Stimulated activated CD8-positive, alpha-beta memory T cell treated with anti-CD3 and anti-CD28 coated beads, Interleukin-7, amount 100 ng/mL, for 1 hour (primary cell): ENCODE measurements at places on chromosomes 3 and 15.

DNA sequence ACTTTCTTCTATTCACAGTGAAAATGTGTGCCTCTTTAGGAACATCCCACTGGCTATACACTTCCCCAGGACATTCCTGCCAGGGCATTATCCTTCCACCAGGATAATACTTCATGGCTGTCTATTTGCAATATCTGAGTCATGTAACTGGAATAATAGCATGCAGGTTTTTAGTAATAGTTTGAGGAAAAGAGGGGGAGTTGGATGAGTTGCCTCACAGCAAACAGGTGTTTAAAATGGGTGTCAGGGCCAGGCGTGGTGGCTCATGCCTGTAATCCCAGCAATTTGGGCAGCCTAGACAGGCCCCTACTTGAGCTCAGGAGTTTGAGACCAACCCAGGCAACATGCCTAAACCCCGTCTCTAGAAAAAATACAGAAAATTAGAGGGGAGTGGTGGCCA, 585.9 kb downstream of the DIPK2A start:
- no peak for DNase-seq

DNA sequence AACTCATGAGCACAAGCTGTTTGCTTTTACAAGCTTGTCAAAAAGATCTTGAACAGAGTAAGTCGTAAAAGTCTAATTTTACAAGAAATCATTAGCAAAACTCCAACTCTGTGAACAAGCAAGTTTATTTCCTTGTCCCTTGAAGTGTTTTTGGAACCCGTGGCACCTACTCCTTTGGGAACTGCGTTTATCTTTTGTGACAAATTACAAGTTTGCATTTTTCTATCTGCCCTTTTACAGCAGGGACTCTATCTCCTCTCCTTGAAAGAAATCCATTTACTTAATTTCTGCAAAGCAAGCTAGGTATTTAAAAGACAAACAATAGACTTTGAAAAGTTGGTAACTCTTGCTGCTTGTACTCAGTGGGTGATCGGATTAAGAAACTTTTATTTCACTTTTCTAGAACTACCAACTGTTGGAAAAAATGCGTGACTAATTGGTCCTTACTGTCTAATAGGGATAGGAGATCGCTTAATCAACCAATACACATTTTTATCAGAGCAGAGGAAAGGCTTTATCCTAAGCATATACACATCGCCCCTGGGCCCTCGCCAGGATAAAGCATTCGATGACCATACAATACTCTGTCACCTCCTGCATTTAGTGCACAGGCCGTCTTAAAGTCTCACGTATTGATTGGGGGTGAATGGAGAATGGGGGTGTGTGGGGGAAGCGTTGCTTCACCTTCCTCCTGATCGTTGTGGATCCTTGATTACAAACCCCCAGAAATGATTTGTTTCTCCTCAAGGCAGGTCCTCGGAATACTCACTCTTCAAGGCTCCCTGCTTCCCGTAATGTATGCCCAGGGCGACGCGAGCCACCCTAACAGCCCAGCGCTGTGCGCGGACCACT, 1.7 kb downstream of the PRTG start:
- no peak for DNase-seq

GRCh38 chr3:60094392-60094947, 1044.6 kb upstream of the CFAP20DC start:
- no peak for DNase-seq

GRCh38 chr3:138835397-138835757, 649 bp upstream of the PIK3CB start:
- DNase-seq = no peak

DNA sequence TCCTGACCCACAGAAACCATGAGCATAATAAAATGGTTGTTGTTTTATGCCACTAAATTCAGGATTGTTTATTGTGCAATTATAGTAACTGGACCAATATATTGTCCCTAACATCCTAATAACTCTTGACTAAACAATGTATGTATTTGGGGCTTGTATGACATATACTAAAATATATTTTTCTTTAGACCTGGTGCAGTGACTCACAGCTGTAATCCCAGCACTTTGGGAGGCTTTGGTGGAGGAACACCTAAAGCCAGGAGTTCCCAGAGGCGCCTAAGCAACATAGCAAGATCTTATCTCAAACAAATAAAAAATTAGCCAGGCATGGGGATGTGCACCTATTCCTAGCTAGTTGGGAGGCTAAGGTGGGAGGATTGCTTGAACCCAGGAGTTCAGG, 180.4 kb downstream of the SUCNR1 start:
- DNase-seq = no peak

- no peak for DNase-seq
These were observed 1.6 kb downstream of the BBX start for GRCh38 chr3:107524326-107524840.

DNA sequence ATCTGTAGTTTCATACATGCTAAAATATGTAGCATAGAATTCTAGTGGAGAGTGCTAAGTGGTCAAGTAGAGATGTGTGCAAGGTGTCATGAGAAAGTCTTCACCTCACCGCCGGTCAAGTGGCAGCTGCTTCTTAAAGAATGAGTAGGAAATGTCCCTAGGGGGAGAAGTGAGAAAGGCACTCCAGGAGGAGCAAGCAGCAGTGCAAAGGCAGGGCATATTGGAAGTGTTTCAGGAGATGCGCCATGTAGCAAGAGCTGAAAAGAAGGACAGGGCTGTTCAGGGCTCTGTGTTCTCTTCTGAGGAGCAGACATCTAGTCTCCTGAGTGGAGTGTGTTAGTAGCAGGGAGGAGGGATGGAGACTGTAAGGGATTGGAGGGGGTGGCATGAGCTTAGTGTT, 312.4 kb upstream of the SEMA6D start:
- no peak for DNase-seq

- no peak for DNase-seq
These were observed 197.1 kb downstream of the MEX3B start for GRCh38 chr15:81848701-81849100.

DNA sequence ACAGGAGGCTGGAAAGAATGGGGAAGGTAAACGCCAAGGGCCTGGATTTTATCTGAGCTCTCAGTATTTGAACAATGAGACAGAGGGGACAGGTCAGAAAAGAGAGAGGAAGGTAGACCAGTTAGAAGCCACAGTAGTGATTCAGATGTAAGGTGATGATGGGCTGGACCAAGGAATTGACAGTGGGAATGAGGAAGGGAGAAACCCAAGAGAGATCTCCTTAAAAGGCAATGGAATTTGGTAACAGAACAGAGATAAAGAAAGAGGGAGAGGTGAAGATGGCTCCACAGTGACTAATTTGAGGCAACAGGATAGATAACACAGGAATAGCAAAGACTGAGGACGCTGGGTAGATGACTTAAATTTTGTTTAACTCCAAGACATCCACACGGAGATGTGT, 11.4 kb upstream of the HEG1 start:
- DNase-seq = no peak

GRCh38 chr3:187963003-187963676, 190.8 kb upstream of the LPP start:
- DNase-seq = no peak

GRCh38 chr3:178787960-178788359, 251.7 kb downstream of the KCNMB2 start:
- DNase-seq = no peak

GRCh38 chr3:126267169-126267975, 87.0 kb upstream of the ALDH1L1 start:
- DNase-seq = no peak

DNA sequence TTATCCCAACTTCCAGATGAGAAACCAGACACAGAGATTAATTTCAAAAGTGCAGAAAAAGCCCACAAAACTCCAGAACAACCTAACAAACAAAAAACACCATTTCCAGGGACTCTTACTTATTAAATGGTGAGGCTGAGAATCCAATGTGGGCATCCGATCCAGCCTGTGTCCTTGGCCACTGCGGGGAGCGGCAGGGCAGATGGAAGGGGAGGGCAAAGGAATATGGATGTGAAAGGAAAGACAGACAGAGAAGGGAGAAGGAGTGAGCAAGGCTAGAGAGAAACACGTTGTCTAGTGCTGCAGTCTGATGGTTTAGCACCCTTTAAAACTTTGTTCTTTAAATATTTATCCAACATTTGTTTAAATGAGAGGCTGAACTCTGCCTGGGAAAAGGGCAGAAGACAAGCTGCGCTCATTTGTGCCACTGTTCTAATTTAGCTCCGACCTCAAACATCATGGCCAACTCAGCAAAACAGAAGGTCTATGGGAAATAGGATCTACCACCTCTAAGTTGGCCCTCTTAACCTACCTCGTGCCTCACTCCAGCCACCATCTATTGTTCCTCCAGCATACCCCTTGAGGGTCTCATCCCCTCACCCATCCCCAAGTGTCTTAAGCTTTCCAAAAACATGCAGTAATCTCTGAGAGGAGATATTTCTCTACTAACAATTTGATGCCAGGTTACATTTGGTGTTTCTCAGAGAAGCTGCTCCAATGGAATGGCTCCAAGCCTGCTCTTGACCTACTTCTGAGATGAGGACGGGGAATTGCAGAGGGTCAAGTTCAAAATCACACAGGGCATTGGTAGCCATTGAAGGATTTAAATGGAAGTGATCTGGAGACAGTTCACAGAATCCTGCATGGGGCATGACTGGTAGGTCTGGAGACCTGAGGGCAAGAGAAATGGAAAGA, 77.4 kb downstream of the CD47 start:
- no peak for DNase-seq

DNA sequence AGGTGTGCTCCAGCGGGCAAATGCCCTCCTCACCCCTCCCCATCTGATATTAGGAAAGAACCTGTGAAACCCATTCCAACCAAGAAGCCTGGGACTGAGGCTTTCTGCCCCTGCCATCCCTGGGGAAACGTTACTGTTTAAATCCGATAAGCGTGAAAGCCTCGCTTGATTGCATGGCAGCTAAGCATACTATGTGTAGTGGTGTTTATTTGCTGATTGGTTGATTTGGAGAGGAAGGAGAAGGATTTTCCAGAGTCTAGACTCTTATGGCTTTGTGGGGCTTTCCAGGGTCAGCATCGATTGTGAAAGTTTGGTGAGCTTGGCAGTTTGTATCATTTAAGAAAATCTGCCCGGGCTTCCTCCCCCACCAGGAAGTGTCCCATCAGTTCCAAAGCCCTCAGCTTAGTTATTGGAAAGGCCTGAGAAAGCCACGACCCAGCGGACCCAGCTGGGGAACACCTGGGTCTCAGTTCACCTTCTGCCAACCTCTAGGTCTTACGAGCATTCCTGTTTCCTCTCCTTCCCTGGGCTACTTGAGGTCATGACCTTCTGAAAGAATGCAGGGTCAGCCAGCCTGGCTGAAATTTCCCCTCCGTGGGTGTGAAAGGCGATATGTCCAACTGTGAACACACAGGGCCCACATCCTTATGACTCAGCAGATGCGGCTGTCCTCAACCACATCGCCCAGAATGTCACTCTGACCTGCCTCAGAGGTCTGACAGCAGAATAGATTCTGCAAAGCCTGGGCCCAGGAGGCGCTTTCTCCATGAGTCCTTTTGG, 62.8 kb upstream of the HERC1 start:
- DNase-seq = peak; percentile 23

- no peak for DNase-seq
These were observed 118.5 kb downstream of the MYLK start for GRCh38 chr3:123765475-123766128.

GRCh38 chr3:16818945-16819344, 65.8 kb upstream of the PLCL2 start:
- no peak for DNase-seq

DNA sequence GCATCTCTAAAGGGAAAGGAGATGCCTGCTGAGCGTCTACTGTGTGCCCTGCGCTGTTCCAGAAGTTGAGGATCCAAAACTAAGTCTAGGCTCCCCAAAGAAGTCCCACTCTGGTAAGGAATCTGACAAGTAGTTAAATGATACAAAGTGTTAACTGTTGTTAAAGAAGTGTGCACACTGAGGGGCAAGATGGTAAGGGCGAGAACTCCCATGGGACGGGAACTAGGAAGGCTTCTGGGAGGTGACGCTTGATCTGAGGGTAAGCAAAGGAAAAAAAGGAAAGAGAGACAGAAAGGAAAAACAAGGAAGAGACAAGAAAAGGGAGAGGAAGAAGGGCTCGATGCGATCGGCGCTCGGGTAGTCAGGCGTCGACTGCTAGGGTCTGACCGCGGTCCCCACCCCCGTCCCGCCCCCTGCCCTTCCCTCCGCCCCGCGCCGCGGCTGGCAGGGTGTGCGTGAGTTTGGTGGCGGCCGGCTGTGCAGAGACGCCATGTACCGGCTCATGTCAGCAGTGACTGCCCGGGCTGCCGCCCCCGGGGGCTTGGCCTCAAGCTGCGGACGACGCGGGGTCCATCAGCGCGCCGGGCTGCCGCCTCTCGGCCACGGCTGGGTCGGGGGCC, at the start of gene LACTB:
Gene LACTB (plus strand): TSS at position 480 of the 620 bp plus-strand sequence. CDS start 11 bp downstream, at position 491.
- peak; percentile 50 for DNase-seq

DNA sequence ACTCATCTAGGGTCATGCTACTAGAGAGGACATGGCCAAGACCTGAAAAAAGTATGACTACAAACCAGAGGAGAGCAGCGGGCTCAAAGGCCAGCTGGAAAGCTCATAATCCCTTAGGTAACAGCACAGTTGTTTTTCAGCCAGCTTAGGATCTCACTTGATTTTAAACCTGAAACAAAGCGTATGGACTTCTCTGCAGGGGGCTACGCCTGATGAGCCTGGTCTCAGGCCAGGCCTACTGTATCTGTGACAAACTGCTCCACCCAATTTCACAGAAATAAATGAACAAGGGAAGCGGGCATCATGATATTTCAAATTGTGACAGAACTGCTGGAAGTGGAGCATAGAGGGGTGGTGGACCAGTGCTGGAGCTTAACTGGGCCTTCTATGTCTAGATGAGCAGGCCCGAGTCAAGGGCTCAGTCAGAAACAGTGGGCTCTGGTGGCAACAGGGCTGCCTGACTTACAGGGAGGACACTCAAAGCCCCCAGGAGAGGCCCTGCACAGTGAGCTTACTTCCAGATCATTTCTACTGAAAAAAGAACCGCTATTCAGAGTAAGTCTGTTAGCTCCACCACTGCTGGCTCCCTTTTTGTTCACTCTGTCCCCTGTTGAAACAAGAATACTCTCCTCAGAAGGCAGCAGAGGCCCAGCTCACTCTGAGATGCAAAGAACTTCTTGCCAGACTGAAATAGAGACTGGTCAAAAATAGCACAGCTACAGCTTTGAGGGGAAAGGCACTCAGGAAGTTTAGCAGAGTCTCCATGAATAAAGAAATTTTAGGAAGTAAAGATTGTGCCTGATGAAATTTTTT, 47.0 kb downstream of the LRIG1 start:
- no peak for DNase-seq

DNA sequence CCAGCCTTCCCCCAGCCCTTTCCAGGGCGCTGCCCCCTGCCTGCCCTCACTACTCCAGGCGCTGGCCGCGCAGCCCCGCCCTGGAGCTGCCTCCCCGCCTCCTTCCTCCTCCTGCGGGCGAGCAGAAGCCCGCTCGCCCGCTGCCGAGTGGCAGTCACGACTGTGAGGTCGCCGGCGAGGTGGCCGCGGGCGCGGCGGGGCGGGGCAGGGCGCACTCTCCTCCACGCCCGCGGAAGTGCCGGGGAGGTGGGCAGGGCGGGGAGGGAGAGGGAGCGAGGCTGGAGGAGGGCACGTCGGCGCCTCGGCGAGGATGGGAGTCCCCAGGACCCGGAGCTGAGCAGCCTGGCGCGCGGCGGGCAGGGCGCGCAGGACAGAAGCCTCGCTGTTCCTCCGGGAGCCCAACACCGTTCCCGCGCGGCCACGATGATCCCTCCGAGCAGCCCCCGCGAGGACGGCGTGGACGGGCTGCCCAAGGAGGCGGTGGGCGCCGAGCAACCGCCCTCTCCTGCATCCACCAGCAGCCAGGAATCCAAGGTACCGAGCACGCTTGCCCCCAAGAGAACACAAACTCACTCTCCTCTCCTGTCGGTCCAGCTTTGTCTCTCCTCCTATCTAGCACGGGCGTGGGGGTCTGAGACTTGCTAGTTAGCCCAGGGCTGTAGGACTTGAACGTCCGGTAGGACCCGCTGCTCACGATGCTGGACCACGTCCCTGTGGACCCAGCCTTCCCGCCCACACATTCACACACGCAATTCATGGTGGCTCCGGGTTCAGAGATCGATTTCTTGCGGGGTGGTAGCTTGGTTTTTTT, at the start of gene STAC:
Gene STAC (plus strand): TSS at position 284 of the 811 bp plus-strand sequence. CDS start 140 bp downstream, at position 424.
- no peak for DNase-seq
